ENCODE measurements at places on chromosomes 1 and 21. TPM values are rescaled to one million over a fixed set of nuclear protein-coding genes. Genes with fewer than 3 reads are reported as not detected.

The BTBD8 gene
- total RNA-seq, result 3.7 TPM

The CRYAA gene
- not detected for total RNA-seq

The RNU1-4 gene
- 2,937 TPM for total RNA-seq

The OLFML3 gene
- total RNA-seq, result not detected

The GPN2 gene
- 42.6 TPM for total RNA-seq

The AGMAT gene
- total RNA-seq, result 0.42 TPM

The RCSD1 gene
- total RNA-seq, result 86.3 TPM

The NBPF11 gene
- 22.5 TPM for total RNA-seq

The ATP5PO gene
- total RNA-seq, result 95.4 TPM

The NPR1 gene
- total RNA-seq, result not detected

The AQP10 gene
- not detected for total RNA-seq

The ERMAP gene
- total RNA-seq, result 7.5 TPM

The CELA2A gene
- not detected for total RNA-seq

The VSIG8 gene
- not detected for total RNA-seq

The GJB5 gene
- total RNA-seq, result not detected

The IGSF5 gene
- total RNA-seq, result not detected

The IRF6 gene
- total RNA-seq, result 11.2 TPM

The GPR157 gene
- total RNA-seq, result 1.00 TPM

The SPATA21 gene
- 0.55 TPM for total RNA-seq

The GNPAT gene
- 20.5 TPM for total RNA-seq

The SLC1A7 gene
- 23.9 TPM for total RNA-seq

The FAAP20 gene
- total RNA-seq, result 40.3 TPM

The FAM43B gene
- total RNA-seq, result not detected

The S100A7 gene
- not detected for total RNA-seq

The ADAMTS1 gene
- 12.5 TPM for total RNA-seq

The CFHR2 gene
- not detected for total RNA-seq

The RAB25 gene
- not detected for total RNA-seq

The CFHR3 gene
- total RNA-seq, result not detected

The HSPG2 gene
- total RNA-seq, result 0.93 TPM

The SH2D1B gene
- total RNA-seq, result 133 TPM

The PCP4 gene
- not detected for total RNA-seq

The LORICRIN gene
- not detected for total RNA-seq

The WDR64 gene
- not detected for total RNA-seq

The RSPO1 gene
- not detected for total RNA-seq

The TP53BP2 gene
- 69.7 TPM for total RNA-seq

The MLLT11 gene
- 11.2 TPM for total RNA-seq

The IL10 gene
- total RNA-seq, result not detected

The MAPKAPK2 gene
- 197 TPM for total RNA-seq

The LCE3E gene
- not detected for total RNA-seq

The LAPTM5 gene
- 533 TPM for total RNA-seq

The TIE1 gene
- total RNA-seq, result 4.5 TPM

The SYCP1 gene
- total RNA-seq, result not detected

The SLC16A1 gene
- total RNA-seq, result 8.7 TPM

The FAM163A gene
- not detected for total RNA-seq

The FGR gene
- total RNA-seq, result 452 TPM

The PADI3 gene
- not detected for total RNA-seq

The MRAP gene
- not detected for total RNA-seq

The NUDT4B gene
- total RNA-seq, result 1.6 TPM
